ENCODE measurements at places on chromosomes 6 and 20.

GRCh38 chr20:21496452-21496851 lies 17.4 kb downstream of the NKX2-2 start:
- DNase-seq: no peak

DNA sequence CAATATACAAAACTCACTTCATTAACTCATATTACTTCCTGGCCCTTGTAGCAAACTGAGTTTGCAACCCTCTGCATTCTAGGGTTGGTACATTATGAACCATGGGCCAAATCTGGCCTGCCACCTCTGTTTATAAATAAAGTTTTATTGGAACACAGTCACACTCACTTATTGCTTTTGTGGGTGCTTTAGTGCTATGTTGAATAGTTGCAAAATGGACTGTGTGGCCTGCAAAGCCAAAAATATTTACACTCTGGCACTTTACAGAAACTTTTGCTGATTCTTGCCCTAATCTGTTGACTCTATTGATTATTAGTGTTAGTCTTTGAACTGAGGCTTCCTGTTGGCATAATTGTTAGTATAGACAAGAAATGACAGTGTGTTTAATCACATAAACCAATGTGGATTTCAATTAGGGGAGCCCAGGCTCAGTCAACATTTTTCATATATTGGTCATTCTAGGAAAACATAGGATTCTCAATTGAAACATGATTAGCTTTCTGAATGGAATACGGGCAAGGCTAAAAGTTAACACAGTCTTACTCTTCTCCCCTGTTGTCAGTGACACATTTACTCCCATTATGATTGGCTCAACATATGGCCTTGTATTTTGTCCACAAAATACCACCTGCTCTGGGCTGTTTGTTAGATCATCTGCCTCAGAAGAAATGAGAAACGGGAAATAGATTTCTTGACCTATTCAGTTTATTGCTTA lies 241.9 kb upstream of the ZFP64 start:
- DNase-seq: no peak

- DNase-seq: no peak
Measured at GRCh38 chr6:71246596-71246995, 42.0 kb upstream of the OGFRL1 start.

DNA sequence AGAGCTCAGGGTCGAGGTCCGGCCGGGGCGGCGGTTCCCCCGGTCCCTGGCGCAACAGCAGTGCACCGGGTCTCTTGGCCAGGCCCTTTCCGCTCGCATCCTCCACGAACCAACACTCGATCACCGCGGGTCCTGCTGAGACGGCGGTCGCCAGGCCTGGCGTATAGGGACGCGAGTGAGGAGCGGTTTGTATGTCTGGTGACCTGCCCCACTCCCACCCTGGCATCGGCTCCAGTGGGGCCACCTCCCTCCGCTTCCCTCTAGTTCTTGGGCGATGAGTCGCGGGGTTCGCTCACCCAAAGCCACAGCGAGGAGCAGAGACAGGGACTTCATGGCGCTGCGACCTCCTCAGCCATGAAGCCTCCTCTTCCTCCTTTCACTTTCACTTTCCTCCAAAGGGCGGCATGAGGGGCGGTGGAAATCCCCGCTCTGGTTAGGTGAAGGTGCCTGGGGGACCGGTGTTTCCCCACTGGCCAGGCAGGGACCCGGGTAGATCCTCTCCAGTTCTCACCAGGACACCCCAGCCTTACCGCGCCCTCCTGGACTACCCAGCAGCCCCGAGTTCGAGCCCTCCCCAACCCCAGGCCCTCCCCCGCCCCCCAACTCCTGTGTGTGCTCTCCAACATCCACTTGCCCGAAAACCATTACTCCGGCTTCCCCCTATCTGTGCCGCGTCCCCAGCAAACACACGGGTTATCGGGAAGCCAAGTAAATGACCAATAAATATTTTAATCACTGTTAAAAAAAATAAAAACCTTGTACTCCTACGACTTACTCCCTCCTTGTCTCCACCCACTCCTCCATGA lies at the start of gene TAPBP:
TSS of gene TAPBP (minus strand) at position 370 of the 806 bp plus-strand sequence. CDS start at position 333, 37 bp downstream.
- DNase-seq: peak; percentile 50

DNA sequence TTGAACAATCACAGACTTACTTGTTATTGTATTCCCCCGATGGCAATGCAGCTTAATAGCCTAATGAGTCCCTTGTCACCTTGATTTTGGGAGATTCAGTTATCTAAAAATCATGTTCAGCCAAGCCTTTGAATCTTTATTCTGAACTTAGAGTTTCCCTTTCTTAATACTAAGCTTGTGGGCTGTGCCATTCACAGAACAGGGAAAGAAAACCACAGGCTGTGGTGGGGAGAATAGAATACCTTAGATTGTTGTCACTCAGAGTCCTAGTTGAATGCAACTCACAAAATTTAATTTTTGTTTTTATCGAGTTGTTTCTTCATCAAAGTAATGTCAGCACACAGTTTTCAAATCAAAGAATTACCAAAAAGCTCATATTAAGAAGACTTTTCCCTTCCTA lies 37.4 kb downstream of the RFPL4B start:
- peak; percentile 36 for DNase-seq

DNA sequence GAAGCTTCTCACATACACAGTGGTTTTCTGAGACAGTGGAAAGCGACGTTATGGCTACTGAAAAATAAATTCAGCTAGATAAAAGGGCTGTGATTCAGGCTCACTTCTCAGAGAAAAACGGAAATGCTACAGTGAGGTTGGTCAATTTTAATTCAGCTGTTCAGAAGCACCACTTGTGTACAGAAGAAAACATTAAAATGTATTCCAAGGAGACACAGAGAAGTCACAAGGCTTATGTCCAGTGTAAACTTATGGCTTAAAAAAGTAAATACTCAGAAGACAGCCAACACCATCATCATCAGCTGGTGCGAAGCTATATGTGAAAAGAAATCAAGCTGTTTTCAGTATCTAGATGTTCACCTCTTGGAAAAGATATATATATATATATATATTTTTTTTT lies 68.6 kb downstream of the ABHD12 start:
- DNase-seq: no peak

- peak; percentile 19 for DNase-seq
Measured at GRCh38 chr20:513429-513828, 30.2 kb downstream of the CSNK2A1 start.

DNA sequence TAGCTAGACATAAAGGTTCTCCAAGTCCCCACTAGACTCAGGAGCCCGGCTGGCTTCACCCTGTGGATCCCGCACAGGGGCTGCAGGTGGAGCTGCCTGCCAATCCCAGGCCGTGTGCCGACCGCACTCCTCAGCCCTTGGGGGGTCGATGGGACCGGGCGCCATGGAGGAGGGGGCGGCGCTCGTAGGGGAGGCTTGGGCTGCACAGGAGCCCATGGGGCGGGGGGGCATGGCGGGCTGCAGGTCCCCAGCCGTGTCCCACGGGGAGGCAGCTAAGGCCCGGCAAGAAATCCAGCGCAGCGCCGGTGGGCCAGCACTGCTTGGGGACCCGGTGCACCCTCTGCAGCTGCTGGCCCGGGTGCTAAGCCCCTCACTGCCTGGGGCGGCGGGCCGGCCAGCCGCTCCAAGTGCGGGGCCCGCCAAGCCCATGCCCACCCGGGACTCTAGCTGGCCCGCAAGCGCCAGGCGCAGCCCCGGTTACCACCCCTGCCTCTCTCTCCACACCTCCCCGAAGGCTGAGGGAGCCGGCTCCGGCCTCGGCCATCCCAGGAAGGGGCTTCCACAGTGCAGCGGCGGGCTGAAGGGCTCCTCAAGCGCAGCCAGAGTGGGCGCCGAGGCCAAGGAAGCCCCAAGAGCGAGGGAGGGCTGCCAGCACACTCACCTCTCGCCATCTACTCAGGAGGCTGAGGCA lies 26.5 kb upstream of the ID1 start:
- DNase-seq: no peak

Data from fibroblast of upper back skin (primary cell).